Ecto neural progenitor cell (in vitro differentiated cells): ENCODE measurements at places on chromosomes 16 and 17.
A peak's percentile ranks its signal among the peaks of the same experiment; 100 is the strongest.

- no peak for DNase-seq
These were observed 286.5 kb downstream of the HS3ST4 start for GRCh38 chr16:25978218-25978617.

DNA sequence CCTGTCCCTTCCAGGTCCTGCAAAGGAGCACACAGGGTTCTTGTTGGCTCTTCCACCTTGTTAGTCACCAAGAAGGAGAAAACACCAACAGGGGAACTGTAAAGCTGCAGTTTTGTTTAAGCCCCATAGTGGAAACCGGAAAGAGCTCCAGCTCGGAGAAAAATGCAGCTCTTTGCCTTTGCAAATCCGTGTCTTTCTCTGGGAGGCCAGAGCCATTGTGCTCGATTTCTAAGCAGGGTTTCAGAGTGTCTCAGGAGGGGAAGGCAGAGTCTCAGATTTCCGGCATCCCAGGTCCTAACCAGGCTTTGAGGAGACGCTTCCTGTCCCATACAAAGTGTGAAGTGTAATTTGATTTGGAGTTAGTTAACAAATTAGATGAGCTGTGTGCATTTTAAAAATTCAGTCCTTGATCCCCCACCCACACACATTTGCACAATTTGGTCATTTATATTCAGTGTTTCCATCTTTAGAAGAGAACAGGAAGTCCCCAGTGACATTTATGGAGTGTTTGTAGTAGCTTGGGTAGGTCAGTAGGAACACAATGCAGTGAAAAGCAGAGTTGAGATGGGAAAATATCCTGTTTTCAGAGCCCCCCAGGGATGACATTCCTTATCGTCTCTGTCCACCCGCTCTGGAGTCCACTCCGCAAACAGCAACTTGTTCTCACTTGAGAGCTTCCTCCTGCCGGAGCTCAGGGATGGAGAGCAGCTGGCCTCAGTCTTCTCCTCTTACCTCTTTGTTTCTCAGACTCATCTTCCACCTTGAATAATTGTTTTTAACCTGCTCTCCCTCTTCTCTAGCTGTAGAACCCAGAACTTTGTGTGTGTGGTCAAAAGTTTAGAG is 331.9 kb downstream of the SEC14L1 start:
- peak; percentile 81 for DNase-seq

GRCh38 chr16:59405802-59406201 is 671.7 kb upstream of the GOT2 start:
- no peak for DNase-seq

DNA sequence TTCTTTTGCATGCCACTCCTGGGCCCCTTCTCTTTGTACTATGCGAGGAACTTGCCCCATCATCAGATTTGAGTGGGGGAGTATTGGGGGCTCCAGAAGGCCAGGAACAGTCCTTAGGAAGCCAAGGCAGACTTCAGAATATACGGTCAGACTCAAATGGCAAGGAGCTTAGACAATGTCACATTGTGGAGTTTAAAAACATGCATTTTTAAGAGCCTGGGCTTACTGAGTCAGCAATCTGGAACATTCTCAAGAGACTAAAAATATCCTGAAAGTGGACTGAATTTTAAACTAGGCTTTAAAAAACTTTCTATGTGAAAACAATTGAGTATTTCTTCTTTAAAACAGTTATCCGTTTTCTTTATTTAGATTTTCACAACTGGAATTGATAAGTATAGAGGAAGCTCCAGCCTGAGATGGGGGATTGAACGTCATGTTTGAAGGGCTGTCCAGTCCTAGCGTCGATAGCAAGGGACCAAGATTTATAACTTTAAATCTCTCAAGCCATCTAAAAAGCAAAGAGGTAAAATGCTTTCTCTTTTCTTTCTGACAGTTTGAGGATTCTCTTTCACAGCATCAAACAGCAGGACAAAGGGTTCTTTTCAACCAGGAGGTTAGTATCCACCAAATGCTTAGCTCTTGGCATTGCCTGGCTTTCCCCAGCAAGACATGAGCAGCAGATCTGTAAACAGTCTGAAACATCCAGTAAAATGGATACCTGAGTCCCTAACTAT is 45.8 kb upstream of the CDRT4 start:
- DNase-seq = no peak

- DNase-seq = no peak
These were observed 5.0 kb upstream of the SPIRE2 start for GRCh38 chr16:89823087-89823823.

- no peak for DNase-seq
These were observed 31.2 kb upstream of the ZNF469 start for GRCh38 chr16:88351491-88352101.
